ENCODE measurements at places on chromosomes 7 and 10. TPM values are rescaled to one million over a fixed set of nuclear protein-coding genes. Genes with fewer than 3 reads are reported as not detected.

GRCh38 chr10:103800789-103801540, 54.4 kb downstream of the SH3PXD2A start:
- DNase-seq, result no peak

- DNase-seq, result no peak
Observed at GRCh38 chr7:102978284-102978683, 65.5 kb downstream of the LRRC17 start.

- DNase-seq, result no peak
Observed at GRCh38 chr7:2201686-2202360, 30.9 kb downstream of the MAD1L1 start.

GRCh38 chr10:96896884-96897589, 64.9 kb downstream of the LCOR start:
- DNase-seq, result no peak

- no peak for DNase-seq
Observed at GRCh38 chr10:111479966-111480365, 403.1 kb downstream of the ADRA2A start.

- DNase-seq, result no peak
Observed at GRCh38 chr10:129075927-129076326, 391.1 kb upstream of the MGMT start.

DNA sequence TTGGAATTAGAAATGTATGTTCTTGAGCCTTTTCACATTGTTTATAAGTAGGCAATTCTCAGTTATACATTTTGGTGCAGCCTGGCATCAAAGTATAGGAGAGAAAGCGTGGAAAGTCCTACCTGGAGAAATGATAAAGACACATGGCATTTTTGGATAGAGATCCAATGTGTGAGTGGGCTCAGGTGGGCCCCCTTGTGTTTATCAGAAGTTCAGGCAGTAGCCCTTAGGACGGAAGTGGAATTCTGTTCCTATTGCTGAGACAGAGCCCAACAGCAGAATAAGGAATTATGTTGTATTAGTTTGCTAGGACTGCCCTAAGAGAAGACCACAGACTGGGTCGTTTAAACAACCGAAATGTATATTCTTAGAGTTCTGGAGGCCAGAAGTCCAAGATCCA, 85.2 kb upstream of the AMPH start:
- no peak for DNase-seq

DNA sequence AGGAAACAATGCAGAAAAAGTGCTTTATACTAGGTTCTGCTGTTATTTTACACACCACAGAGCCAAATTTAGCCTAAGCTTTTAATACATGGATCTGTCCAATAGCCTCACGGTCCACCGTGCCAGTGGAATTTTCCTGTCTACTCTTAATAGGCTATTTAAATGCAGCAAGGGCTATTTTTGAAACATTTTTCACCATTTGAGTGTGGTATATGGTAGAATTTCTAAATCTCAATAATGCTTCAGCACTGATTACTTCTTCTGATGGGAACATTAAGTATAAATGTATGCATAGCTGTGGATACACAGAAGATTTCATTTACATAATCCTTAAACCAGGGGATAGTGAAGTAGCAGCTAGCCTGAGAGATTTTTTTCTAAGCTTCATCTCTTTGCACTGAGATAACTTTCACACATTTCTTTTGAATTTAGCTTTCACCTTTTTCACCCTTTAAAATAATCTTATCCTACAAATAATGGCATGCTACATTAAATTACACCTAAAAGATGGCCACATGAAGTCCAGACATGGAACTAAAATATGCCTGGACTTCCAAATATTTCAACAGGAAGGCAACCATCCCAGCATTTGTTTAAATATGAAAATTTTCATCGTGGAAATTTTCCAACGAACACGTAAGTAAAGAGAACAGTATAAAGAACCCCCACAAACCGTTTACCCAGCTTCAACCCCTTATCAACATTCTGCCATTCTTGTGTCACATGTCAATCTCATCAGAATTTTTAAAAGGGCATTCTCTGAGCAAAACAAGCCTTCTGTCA, 45.4 kb downstream of the AMPH start:
- no peak for DNase-seq

DNA sequence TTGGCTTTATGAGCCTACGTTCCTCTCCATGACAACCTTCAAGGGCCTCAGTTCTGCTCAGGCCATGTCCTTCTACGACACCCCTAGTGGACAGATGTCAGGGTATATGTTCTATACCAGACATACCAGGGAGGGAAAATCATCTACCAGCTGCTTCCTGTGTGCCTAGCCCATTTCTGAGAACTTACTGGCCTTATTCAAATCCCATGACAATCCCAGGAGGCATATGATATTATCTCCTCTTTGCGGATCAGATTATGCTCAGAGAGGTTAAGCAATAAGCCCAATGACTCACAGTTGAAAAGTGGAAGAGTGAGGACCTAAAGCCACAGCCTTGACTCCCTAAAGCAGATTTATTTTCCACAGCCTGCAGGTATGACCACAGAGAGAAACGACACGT, 139.3 kb downstream of the GLI3 start:
- DNase-seq, result no peak

- DNase-seq, result no peak
Observed at GRCh38 chr10:49200854-49201253, 12.7 kb upstream of the TMEM273 start.

GRCh38 chr7:28312948-28313347, 99.4 kb upstream of the CREB5 start:
- DNase-seq, result no peak

DNA sequence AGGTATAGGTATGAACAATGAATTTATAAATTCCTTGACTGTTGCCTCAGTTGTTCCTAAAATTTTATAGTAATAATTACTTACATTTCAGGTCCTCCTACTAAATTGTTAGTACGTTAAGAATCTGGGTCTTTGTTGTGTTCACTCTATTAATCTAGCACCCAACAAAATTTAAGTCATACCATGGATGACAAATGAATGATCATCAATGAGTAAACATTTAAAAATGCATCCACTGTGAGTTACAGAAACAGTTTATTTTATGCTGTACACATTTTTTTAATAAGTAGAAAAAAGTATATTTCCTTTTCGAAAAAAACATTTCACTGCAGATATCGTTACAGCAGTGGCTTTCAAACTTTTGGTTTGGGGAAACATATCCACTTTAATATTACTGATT, 265.2 kb downstream of the PCLO start:
- no peak for DNase-seq

GRCh38 chr10:5958675-5959074, 18.7 kb downstream of the IL15RA start:
- DNase-seq, result no peak

- DNase-seq, result no peak
Observed at GRCh38 chr7:147023440-147023839, 906.8 kb downstream of the CNTNAP2 start.

- no peak for DNase-seq
Observed at GRCh38 chr10:95289003-95289920, 1.5 kb downstream of the PDLIM1 start.

DNA sequence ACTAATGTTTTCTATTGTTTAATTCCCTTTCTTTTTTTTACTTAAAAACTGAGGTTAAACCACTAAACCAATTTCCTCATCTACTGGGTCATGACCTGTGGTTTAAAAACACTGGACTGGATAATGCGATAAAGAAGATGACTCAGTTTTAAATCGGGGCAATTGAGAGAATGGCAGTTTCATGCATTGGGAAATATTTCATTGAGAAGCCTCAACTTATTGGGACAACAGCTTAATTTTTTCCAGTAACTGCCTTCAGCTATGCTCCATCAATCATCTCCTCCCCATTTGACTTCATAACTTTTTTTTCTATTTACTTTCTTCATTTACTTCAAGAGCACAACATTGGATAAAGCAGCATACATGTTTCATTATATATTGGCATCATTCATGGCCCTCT, 61.8 kb upstream of the MET start:
- no peak for DNase-seq

The CFTR gene
- 0.43 TPM for polyA plus RNA-seq

The C10orf67 gene
- polyA plus RNA-seq, result 0.11 TPM

The FKBP6 gene
- 0.23 TPM for polyA plus RNA-seq

The PPP1R17 gene
- polyA plus RNA-seq, result not detected

The RELN gene
- 3.5 TPM for polyA plus RNA-seq

The TBL2 gene
- polyA plus RNA-seq, result 23.5 TPM

The AMPH gene
- 7.0 TPM for polyA plus RNA-seq

The CYP3A4 gene
- polyA plus RNA-seq, result 0.22 TPM

The ZC3HAV1 gene
- polyA plus RNA-seq, result 9.7 TPM

The IL15RA gene
- 2.2 TPM for polyA plus RNA-seq

The HHEX gene
- 7.3 TPM for polyA plus RNA-seq

The OR6V1 gene
- polyA plus RNA-seq, result not detected

The MNX1 gene
- not detected for polyA plus RNA-seq

Data from forelimb muscle (tissue), 1 donor.